ENCODE measurements at places on chromosomes 4 and X.

DNA sequence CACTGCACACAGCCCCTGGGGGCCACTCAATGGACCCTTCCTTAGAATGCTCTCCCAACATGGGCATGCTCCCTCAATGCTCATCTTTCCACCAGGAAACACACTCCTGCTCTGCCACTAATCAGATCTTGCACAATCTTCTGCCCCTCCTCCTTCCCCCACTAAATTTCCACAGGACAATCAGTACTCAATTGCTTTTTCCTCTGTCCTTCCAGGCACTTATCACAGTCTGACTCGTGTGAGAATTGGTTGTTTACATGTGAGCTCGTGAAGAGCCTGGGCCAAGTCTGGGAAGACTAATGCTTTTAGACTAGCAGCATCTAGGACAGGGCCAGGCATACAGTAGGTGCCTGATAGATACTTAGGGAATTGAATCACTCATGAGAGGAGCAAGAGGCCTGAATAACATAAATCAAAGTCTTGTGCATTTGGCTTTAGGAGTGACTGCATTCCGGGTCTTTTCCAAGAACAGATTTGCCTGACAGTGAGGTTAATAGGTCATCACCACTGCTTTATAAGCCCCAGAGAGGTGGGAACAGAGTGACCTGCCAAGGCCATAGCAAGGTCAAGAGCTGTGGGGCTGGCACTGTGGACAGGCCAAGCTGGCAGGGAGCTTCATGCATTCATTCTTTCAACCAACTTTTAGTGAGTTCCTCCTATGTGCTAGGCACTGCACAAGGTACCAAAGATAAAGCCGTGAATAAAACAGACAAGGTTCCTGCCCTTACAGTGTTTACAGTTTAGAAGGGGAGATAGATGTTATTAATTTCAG is 55.0 kb downstream of the PRPS1 start:
- no peak for DNase-seq

- no peak for DNase-seq
Measured at GRCh38 chr4:81921751-81922159, 450.0 kb upstream of the RASGEF1B start.

- no peak for DNase-seq
Measured at GRCh38 chrX:55750256-55750655, 32.7 kb downstream of the RRAGB start.

DNA sequence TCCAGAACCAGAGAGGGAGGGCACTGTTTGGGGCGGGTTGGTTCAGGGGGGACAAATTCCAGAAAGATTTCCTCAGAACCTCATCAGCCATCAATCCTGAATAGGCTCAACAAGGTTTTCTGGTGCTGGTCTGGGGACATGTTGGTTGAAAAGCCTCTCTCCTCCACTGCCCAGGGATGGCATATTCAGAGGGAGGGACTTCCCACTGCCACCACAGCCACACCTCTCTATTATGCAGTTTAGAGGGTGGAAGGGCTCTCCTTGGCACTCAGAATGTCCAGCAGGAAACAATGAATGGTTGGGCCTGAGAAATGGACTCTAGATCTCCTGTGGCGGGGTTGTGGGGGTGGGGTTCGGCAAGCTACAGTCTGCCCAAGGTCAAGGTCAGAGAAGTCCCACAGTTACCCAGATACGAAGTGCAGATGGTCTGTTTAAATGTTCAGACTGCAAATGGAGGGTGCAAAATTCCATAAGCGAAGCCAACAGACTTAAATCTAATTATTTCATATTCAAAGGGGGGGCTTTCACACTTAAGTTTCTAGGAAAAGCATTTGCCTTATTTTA is 70.7 kb downstream of the LEF1 start:
- no peak for DNase-seq

DNA sequence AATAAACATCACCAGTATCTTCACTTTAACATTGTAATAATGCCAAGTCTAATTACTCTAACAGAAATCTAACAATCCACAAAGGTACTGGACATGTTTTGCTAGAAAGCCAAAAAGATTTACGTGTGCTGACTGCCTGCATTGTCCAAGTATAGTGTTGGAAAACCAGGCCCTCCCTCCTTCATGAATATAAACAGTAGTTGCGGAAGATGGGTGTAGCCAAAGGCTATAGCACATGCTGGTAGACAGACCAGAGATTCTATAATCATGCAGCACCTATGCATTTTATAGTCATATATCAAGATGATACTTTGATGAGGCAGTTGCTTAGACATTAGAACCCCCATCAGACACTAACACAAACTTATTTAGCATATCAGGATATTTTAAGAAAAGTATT is 22.6 kb downstream of the ZNF280C start:
- DNase-seq = no peak

GRCh38 chr4:56052966-56053365 is 104.2 kb downstream of the CEP135 start:
- no peak for DNase-seq

DNA sequence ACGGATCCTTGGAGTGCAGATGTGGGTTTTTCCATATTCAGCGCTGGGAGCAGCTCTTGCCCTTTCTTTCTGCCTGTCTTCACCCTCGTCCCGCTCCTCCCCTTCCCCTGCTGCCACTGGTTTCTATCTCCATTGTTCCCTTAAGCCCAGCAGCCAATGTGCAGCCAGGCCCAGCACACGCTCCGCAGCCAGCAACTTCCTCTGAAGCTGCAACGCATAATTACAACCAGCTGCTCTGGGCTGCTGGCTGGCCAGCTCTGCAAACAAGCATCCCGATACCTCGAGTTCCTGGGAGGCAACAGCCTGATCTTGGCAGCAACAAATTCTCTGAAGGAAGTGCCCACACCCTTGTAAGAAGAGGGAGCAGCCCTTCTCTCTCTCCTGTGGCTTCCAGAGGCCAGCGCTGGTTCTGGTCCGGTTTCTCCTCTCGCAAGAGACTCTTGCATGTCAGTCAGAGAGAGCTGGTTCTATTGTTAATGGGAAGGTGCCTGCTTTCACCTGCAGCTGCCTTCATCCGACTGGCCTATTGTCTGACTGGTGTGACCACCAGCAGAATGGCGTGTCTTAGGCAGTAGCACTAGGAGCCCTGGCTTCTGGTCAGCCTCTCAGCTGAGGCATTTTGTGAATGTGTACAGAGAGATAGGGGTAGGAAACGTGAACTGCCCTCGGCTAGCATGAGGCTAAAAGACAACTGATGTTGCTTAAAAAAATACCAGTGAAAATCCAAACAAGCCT is 83.8 kb upstream of the MAML3 start:
- DNase-seq = peak; percentile 90

DNA sequence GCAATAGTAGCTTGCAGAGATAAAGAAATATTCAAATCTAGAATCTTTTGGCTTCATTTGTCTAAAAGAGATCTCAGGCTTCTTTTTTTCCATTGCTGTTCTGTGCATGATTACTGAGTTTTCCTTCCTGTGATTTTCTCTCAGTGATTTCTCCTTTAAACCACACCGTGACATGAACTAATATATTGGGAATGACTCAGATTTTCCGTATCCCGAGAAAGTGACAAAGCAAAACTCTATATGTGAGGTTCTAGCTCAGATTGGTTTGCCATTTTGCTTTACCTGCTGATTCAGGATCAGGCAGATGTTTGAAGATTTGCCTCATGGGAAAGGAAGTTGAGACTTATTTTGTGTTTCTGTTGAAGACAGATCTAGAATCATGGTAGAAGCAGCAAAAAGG is 59.4 kb downstream of the MTHFD2L start:
- DNase-seq = no peak

- no peak for DNase-seq
Measured at GRCh38 chr4:185108669-185109068, 34.4 kb upstream of the SLC25A4 start.

- DNase-seq = no peak
Measured at GRCh38 chr4:109494563-109494962, 60.9 kb downstream of the SEC24B start.

GRCh38 chrX:17206584-17206983 is 168.4 kb upstream of the NHS start:
- DNase-seq = no peak

- DNase-seq = no peak
Measured at GRCh38 chr4:185730387-185730786, 81.6 kb downstream of the SORBS2 start.

DNA sequence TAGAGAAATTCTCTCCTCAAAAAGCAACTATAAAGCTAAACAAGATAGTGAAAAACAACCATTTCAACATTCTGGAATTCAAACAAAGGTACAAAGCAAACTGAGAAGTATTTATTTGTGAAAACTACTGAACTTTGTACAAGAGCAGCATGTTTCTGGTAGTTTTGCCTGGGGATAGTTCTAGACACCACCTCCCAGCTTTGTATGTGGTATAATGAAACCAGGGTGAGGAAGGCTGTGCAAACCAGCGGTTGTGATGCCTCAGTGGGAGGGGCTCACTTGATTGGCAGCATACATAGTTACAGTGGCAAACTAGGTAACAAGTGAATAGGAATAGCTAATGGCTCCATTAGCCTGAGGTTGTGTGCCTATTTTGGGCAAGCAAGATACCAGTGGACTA is 18.6 kb upstream of the FRMD7 start:
- no peak for DNase-seq

- DNase-seq = no peak
Measured at GRCh38 chr4:67036791-67037190, 508.5 kb downstream of the CENPC start.
